Ascending aorta (tissue), 2 donors: ENCODE measurements at places on chromosomes 3 and 15.

- DNase-seq, result no peak
Observed at GRCh38 chr15:39156166-39156565, 424.7 kb upstream of the THBS1 start.

DNA sequence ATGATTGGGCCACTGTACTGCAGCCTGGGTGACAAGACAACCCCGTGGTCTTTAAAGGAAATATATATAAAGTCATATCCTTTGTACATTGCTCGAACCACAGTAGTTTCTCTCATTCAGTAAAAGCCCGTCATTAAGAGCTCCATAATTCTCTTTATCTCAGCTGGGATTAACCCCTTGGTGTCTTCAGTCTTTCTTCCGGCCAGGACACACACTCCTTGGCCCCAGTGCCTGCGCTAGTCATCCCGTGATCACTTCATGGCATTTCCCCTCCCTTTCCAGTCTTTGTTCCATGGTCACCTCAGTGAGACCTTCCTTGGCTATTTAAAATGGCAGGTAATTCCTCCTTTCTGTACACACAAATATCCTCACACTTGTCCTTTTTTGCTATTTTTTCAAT is 3.3 kb downstream of the RPL35A start:
- no peak for DNase-seq

- no peak for DNase-seq
Observed at GRCh38 chr3:157786211-157786610, 283.0 kb upstream of the VEPH1 start.

GRCh38 chr3:159091936-159092335 is 290.1 kb downstream of the MFSD1 start:
- DNase-seq, result no peak

GRCh38 chr15:32671339-32672325 is 30.1 kb downstream of the SCG5 start:
- DNase-seq, result no peak

- DNase-seq, result no peak
Observed at GRCh38 chr15:50881121-50882048, 27.1 kb upstream of the AP4E1 start.

DNA sequence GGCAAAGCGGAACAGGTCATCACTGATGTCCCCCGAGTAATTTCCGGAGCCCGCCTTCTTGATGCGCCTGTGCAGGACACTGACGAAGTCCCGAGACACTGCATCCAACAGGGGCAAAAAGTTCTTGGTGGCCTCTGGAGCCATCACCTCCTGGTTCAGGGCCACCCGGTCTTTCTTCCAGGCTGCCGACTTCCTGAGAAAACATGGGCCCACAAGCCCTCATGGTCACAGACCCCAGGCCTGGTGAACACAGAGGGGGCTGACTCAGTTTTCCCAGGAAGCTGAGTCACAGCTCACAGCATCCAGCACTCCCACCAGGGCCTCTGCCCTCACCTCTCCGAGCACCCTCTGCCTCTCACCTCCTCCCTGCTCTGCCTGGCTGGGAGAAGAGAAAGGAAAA is 22.4 kb downstream of the CYP11A1 start:
- DNase-seq, result no peak

GRCh38 chr3:138303474-138303873 is 26.2 kb downstream of the NME9 start:
- no peak for DNase-seq

DNA sequence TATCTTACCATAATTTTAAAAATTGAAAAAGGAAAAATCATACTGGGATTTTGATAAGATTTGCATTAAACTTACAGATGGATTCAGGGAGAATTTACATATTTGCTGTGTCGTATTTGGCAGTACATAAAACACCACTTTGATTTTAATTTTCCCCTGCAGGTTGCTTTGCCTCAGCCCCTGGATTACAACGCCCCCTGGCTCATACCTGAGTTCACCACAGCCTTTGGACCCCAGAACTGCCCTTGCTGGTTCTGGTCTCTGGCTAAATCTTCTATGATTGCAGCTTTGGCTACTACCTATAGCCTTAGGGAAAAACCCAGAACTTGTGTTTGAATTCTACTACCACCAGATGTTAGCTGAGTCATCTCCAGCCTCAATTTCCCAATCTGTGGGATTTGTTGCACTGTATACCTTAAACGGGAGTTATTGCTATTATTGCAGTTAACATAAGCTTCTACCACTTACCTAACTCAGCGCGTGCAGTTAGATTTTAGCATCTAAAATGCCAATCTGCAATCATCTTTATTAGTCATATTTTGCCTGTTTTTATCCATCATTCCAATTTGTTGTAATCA is 315.7 kb upstream of the GADL1 start:
- no peak for DNase-seq

- DNase-seq, result no peak
Observed at GRCh38 chr15:98150084-98150483, 189.6 kb downstream of the ARRDC4 start.
